Effector memory CD8-positive, alpha-beta T cell (primary cell): ENCODE measurements at places on chromosomes 3 and 15.

GRCh38 chr3:189286188-189286587, 114.4 kb downstream of the TPRG1 start:
- no peaks in the 10 kb centered on the region for H3K36me3 ChIP-seq
- peaks cover 15% of the 10 kb centered on the region for H3K4me1 ChIP-seq
- no peaks in the 10 kb centered on the region for H3K27me3 ChIP-seq
- peak overlapping the region; percentile 44 for H3K27ac ChIP-seq

GRCh38 chr3:151265166-151265565, 13.2 kb downstream of the P2RY14 start:
- H3K36me3 ChIP-seq, result peaks cover 9% of the 10 kb centered on the region
- no peak for DNase-seq
- H3K27ac ChIP-seq, result peak overlapping the region; percentile 49
- H3K27me3 ChIP-seq, result peaks cover 12% of the 10 kb centered on the region

DNA sequence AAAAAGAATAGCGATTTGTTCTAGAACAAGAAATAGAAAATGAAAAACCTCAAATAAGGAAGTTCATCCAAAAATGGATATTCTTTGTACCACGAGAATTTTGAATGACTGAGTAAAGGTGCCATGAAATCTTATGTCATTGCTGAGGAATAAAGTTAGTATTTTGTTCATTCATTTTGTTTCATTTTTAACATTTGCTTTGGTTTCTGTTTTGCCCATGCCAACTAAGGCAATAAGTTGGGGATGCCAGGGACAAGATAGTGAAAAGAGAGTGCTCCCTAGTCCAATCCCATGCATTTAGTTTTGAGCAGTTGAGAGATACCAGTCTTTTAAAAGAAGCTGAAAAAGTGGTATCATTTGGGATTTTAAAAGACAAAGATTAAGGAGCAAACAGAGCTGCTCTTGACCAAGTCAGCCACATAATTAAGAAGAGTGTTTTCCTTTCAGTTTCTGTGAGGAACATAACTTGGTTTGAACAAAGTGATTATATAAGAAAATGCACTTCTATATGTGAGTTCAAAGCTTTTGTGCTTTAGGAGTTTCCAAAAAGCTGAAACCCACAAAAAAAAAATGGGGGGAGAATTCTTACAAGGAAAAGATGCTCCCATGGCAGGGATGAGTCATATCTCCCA, 201.4 kb downstream of the PLOD2 start:
- H3K27ac ChIP-seq, result no peak overlapping the region
- no peak overlapping the region for H3K4me3 ChIP-seq
- no peaks in the 10 kb centered on the region for H3K27me3 ChIP-seq
- H3K4me1 ChIP-seq, result no peaks in the 10 kb centered on the region
- no peak for DNase-seq

- DNase-seq, result no peak
- peaks cover 3% of the 10 kb centered on the region for H3K4me1 ChIP-seq
- no peaks in the 10 kb centered on the region for H3K36me3 ChIP-seq
- no peak overlapping the region for H3K4me3 ChIP-seq
- H3K27ac ChIP-seq, result no peak overlapping the region
These were observed 152.2 kb downstream of the NEK11 start for GRCh38 chr3:131178710-131179375.

DNA sequence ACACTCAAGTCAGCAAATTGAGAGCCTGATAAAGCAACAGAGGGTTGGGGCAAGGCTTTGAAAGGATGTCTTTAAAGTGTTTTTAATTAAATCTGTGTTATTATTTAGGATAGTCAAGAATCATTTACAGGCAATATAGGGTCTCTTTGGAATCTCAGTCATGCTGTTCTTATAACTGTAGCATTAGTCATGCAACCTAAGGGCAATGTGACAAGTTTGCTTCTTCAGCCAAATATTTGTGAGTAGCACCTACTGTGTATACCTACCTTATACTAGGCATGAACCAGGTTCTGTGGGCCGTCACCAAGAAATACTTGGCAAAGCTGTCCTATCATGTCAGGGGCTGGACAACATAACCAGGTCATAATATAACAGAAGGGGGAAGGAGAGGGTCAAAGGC, 184.6 kb upstream of the TRIM42 start:
- no peak overlapping the region for H3K27ac ChIP-seq
- no peak overlapping the region for H3K4me3 ChIP-seq
- no peaks in the 10 kb centered on the region for H3K36me3 ChIP-seq
- no peaks in the 10 kb centered on the region for H3K27me3 ChIP-seq
- DNase-seq, result no peak

- peaks cover 3% of the 10 kb centered on the region for H3K4me1 ChIP-seq
- peak overlapping the region; percentile 67 for H3K27ac ChIP-seq
These were observed 54.5 kb downstream of the ZMAT3 start for GRCh38 chr3:179016979-179017670.

- no peaks in the 10 kb centered on the region for H3K4me1 ChIP-seq
- no peak for DNase-seq
- no peaks in the 10 kb centered on the region for H3K36me3 ChIP-seq
- H3K4me3 ChIP-seq, result no peak overlapping the region
These were observed 88.1 kb downstream of the MEX3B start for GRCh38 chr15:81957698-81958097.

DNA sequence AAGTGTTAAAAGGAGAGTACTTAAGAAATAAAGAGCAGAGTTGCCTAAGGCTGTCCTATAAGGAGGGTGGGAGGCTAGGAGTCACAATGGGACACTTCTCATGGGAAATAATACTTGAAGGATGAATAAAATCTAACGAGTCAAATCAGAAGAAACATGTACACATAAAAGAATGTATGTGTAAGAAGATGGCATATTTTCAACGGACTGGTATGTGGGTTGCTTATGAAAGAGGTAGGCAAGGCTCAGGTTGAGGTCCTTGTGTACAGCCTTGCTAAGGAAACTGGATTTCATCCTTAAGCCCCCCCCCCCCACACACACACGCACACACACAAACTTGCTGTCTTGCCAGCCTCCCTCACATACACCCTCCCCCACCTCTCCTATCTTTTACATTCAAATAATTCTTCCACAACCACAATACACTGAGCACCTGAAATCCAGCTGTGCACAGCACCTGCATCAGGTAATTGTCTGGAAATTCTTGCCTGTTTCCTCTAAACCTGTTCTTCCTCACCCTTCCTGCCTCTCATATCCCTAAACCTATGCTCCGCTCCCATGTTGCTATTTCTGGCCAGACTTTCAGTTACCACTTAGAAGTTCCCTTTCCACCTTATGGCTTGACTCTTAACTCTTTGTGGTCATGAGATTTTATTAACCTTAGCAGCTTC, 79.2 kb downstream of the FMN1 start:
- no peaks in the 10 kb centered on the region for H3K4me1 ChIP-seq
- H3K27ac ChIP-seq, result no peak overlapping the region
- H3K36me3 ChIP-seq, result no peaks in the 10 kb centered on the region

DNA sequence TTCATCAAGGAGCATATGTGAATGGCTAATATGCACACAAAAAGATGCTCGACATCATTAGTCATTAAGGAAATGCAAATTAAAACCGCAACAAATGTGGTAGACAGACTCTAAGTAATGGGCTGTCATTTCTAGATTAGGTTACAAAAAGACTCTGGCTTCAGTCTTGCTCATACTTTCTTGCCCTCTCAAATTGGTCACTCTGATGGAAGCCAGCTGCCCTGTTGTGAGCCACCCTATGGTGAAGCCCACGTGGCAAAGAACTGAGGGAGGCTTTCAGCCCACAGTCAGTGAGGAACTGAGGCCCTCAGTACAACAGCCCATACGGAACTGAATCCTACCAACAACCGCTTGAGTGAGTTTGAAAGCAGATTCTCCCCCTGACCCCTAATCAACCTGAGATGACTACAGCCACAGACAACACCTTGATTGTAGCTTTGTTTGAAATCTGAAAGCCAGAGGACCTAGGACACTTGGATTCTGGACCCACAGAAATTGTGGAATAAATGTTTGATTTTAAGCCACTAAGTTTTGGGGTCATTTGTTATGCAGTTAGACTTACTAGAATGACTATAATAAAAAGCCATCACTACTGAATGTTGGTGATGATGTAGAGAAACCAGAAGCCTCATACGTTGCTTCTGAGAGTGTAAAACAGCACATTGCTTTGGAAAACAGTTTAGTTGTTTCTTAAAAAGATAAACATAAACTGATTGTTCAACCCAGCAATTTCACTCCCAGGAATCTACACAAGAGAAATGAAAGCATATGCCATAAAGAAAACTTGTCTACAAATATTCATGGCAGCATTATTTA, 45.7 kb downstream of the EHHADH start:
- DNase-seq, result no peak
- peaks cover 7% of the 10 kb centered on the region for H3K4me1 ChIP-seq
- H3K36me3 ChIP-seq, result no peaks in the 10 kb centered on the region
- no peaks in the 10 kb centered on the region for H3K27me3 ChIP-seq

DNA sequence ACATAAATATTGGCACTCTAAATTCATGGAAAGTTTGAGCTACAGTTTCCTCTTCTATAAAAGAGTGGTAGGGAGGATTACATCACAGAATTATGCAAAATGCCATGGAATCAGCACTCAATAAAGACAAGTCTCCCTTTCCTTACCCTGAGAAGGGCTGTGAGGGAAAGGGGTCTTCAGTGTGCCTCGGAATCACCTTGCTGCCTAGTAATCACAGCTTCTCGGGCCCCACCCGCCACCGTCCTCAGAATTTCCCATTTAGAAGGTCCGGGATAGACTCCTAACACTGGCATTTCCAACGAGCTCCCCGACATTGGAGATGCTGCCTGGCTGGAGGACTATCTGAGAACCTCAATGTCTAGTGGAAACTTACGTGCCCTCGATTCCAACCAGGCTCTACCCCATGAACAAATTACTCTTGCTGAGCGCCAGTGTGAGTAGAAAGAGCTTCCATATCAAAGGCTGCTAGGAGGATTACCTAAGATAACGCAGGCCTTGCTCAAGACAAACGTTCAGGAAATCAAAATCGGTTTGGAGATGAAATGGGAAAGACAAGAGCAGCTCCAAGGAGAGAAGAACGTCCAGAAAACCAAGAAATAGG, 92.1 kb upstream of the CHD2 start:
- peak overlapping the region; percentile 82 for H3K4me3 ChIP-seq
- DNase-seq, result peak; percentile 7

DNA sequence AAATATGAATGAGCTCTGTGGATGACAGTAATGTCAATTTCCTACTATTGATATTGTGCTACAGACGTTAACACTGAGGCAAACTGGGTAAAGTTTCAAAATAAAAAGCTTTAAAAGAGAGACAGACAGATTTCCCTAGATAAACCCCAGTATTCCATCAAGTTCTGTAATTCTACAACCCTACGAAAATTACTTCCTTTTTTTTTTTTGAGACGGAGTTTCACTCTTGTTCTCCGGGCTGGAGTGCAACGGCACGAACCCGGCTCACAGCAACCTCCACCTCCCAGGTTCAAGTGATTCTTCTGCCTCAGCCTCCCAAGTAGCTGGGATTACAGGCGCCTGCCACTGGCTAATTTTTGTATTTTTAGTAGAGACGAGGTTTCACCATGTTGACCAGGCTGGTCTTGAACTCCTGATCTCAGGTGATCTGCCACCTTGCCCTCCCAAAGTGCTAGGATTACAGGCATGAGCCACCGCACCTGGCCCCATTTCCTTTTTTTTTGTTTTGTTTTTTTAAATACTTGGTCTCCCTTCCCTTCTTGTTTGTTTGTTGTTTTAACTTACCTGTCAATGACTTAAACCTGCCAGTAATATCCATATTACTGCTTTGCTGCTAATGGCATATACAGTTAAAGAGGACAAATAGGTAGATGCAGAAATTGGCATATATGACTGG, 57.2 kb downstream of the CBLB start:
- peaks cover 34% of the 10 kb centered on the region for H3K4me1 ChIP-seq
- peak overlapping the region; percentile 43 for H3K4me3 ChIP-seq
- no peaks in the 10 kb centered on the region for H3K27me3 ChIP-seq
- DNase-seq, result no peak

GRCh38 chr15:62781081-62781497, 261.5 kb upstream of the TPM1 start:
- no peak overlapping the region for H3K4me3 ChIP-seq
- no peak overlapping the region for H3K27ac ChIP-seq
- DNase-seq, result no peak
- H3K27me3 ChIP-seq, result peaks cover 28% of the 10 kb centered on the region
- H3K36me3 ChIP-seq, result no peaks in the 10 kb centered on the region
- no peaks in the 10 kb centered on the region for H3K4me1 ChIP-seq

- peaks cover 9% of the 10 kb centered on the region for H3K27me3 ChIP-seq
- H3K4me1 ChIP-seq, result no peaks in the 10 kb centered on the region
- no peaks in the 10 kb centered on the region for H3K36me3 ChIP-seq
- no peak overlapping the region for H3K27ac ChIP-seq
These were observed 70.1 kb upstream of the RORA start for GRCh38 chr15:61299075-61299763.

DNA sequence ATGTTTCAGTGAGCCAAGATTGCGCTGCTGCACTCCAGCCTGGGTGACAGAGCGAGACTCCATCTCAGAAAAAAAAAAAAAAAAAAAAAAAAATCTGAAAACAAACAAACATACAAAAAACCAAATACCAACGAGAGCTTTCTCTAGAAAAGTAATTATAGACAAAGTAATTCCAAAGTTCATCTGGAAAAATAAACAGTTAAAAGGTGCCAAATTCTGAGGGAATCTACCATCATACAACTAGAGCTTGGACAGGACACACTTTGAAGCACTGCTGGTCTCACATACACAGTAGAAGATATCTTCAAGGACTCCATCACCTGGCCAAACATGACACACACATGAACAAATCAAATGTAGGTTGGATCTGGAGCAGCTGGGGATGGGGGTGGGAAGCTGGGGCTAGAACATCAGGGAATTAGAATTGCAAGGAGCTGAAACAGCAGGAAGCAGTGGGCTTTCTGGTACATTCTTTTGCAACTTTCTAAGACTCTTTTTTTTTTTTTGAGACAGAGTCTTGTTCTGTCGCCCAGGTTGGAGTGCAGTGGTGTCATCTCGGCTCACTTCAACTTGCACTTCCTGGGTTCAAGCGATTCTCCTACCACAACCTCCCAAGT, 41.1 kb upstream of the CTSH start:
- no peaks in the 10 kb centered on the region for H3K36me3 ChIP-seq
- no peak overlapping the region for H3K27ac ChIP-seq
- H3K4me3 ChIP-seq, result no peak overlapping the region
- DNase-seq, result no peak
- no peaks in the 10 kb centered on the region for H3K4me1 ChIP-seq
- H3K27me3 ChIP-seq, result peaks cover 28% of the 10 kb centered on the region

DNA sequence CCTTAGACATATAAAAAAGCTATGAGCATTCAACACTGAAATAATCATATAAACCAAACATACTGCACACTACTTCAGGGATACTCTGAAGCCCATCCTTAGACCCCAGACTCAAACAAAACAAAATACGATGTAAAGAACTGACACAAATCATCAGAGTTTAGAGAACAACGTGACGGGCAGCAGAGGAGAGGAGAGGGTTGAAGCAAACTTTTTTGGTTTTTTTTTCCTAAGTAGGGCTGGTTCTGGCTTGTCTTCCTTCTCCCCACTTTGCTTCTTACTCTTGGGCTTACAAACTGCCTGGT, 34.7 kb downstream of the GAP43 start:
- H3K4me1 ChIP-seq, result peaks cover 28% of the 10 kb centered on the region
- no peaks in the 10 kb centered on the region for H3K27me3 ChIP-seq
- H3K36me3 ChIP-seq, result peaks cover 3% of the 10 kb centered on the region
- H3K4me3 ChIP-seq, result peak overlapping the region; percentile 77
- DNase-seq, result no peak

DNA sequence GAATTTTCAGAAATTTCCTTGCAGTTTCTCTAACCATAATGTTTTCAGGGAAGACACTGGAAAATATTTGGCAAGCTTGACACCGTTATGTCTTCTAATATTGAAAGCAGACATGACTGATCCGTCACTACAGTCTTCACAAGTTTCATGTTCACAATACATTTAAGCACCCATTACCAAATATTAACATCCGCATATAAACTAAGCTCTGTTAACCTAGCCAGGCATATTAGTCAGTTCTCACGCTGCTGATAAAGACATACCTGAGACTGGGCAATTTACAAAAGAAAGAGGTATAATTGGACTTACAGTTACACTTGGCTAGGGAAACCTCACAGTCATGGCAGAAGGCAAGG, 162.7 kb upstream of the LYSMD4 start:
- H3K4me3 ChIP-seq, result no peak overlapping the region
- H3K27ac ChIP-seq, result no peak overlapping the region
- no peaks in the 10 kb centered on the region for H3K36me3 ChIP-seq
- H3K4me1 ChIP-seq, result no peaks in the 10 kb centered on the region
